ENCODE measurements at places on chromosomes 5 and 9. TPM values are rescaled to one million over a fixed set of nuclear protein-coding genes. Genes with fewer than 3 reads are reported as not detected.

The WWC1 gene
- total RNA-seq = 48.6 TPM

The MYOZ3 gene
- total RNA-seq = 5.5 TPM

The UBE2R2 gene
- total RNA-seq = 48.7 TPM

DNA sequence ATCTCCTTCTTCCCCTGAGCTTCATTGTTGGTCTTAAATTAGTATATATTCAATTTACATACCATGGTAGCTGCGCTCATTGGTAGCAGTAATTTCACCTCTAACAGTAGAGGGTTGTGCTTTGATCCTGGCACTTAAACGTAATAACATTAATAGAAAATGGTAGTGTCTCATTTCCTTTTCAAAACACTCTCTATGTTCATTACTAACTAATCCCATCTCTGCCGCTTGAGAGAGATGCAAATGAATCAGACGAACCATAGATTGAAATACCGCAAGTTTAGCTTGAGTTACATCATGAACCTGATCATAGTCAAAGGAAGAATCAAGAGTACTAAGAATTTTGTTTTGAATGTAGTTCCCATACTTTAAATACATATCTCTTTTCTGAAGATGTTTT lies 2.2 kb downstream of the THBS4 start:
- DNase-seq = no peak

GRCh38 chr5:114237766-114238165 lies 124.1 kb upstream of the KCNN2 start:
- DNase-seq = peak; percentile 93

DNA sequence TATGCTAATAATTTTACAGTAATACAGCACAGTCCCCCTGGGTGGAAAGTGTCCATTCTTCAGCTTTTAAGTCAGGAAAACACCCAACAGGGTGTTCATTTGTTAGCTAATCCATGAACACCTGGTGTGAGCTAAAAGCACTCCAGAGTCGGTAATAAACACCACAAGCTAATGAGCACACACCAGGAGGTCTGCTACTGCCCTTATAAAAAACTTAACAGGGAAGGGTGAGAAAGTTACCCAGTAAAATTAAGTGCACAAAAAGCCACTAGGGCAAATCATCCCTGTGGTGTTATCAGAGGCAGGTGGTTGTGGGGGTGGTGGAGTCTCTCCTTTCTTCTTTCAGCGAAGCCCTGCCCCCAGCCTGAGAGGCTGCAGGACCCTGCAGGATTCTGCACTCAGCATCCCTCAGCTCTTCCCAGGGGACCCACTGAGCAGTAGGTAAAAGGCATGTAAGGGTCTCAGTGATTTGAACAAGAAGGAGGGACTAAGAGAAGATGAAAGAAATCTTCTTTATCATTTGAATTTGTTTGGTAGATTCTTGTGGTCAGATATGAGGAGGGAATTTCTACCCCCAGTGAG lies 14.4 kb downstream of the GDNF start:
- DNase-seq = no peak

DNA sequence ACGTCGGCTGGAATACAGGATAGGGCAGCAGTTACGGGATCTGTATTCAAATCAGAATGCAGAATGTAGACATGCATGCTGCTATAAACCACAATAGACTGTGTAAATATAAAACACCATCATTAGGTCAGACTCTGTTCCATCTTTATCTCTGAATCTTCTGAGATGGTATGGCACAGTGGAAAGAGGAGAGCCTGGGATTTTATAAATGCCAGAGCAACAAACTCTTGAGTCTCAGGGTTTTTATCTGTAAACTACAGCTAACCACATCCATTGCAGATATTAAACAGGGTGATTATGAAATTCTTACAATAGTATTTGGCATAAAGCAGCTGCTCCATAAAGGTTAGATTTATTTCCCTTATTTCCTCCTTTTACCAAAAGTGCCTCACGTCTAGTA lies 108.7 kb downstream of the ZDHHC21 start:
- no peak for DNase-seq

- no peak for DNase-seq
These were observed 16.1 kb downstream of the SNX18 start for GRCh38 chr5:54533541-54534190.

GRCh38 chr5:125833398-125833797 lies 589.8 kb upstream of the GRAMD2B start:
- no peak for DNase-seq

GRCh38 chr5:108924457-108924961 lies 176.8 kb downstream of the FER start:
- no peak for DNase-seq

DNA sequence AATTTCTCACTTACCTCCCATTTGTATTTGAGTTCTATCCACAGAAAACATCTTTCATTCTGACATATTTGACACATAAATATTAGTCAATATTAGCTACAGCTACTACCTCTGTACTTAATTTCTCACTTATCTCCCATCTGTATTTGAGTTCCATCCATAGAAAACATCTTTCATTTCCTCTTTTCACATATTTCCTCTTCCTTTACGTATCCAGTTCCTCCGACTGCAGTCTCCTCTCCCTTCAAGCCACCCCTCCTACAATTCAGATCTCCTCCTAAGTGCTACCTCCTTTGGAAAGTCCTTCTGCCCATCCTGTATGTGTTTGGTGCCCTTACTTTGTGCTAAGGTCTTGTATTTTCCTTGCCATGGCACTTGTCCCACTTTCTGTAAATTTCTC lies 1.6 kb downstream of the SREK1IP1 start:
- no peak for DNase-seq
